Suppressor macrophage treated with lipopolysaccharide for 1 hour (primary cell): ENCODE measurements at places on chromosomes 7 and 10.

GRCh38 chr10:47025253-47025539 lies 114.0 kb downstream of the PTPN20 start:
- DNase-seq: no peak

- DNase-seq: no peak
These were observed 216.9 kb upstream of the GLI3 start for GRCh38 chr7:42453931-42454361.

DNA sequence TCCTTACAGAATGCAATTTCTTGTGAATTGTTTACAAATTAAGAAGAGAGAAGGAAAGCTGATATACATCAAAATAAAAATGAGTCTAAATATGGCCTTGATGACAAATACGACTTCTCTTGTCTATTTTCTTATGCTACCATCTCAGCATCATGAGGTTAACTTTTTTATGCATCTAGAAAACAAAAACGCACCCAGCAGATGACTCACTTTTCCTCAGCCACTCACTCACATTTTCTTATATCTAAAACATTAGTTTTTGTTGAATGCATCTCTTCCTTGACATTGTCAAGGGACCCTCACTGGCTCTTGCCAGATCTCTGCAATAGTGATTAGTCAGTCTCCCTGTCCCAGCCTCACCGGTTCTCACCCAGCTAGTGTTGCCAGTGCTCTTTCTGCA lies 256.4 kb upstream of the SLC26A5 start:
- no peak for DNase-seq

DNA sequence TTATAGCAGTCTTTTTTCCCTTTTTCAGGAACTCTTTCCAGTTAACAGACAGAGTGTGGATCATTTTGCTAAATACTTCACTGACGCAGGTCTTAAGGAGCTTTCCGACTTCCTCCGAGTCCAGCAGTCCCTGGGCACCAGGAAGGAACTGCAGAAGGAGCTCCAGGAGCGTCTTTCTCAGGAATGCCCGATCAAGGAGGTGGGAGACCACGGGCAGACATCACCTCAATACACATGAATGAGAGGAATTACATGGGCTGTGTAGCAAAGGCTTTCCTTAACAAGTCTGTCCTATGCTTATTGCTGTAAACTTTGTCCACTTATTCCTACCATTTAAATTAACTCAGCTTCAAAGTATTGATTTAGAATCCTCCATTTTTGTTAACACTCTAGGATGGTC lies 48.8 kb downstream of the BZW2 start:
- no peak for DNase-seq

DNA sequence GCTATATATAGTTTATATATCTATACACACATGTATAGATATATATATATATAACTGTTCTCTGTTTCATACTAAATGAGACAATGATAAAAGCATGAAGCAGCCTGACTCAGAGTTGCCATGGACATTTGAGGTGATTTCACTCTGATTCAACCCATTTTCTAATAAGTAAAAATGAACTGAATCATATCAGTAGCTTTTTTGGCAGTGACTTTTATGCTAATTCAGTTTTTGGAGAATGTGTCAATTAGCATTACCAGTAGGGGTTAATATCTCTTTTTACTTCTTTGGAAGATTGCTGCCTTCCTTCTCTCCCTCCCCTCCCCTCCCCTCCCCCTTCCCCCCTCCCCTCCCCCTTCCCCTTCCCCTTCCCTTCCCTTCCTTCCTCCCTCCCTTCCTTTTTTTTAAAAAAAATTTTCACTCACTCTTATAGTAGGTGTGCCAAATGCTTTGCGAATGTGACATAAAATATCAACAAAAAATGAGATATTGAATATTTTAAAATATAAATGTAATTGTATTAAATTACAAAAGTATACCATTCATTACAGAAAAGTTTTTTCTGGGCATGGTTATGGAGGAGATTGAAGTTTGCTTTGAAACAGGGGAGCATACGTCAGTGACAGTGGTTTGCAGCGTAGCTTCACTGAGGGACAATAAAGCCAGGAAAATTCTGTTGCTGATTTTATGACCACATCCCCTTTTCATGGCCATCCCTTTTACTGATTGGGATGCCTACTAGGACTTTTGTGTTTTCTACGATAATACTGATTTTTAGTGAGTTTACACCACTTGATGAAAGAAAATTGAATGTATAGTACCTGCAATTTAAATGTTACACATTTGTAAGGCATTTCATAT lies 64.0 kb upstream of the KLF6 start:
- peak; percentile 58 for DNase-seq

DNA sequence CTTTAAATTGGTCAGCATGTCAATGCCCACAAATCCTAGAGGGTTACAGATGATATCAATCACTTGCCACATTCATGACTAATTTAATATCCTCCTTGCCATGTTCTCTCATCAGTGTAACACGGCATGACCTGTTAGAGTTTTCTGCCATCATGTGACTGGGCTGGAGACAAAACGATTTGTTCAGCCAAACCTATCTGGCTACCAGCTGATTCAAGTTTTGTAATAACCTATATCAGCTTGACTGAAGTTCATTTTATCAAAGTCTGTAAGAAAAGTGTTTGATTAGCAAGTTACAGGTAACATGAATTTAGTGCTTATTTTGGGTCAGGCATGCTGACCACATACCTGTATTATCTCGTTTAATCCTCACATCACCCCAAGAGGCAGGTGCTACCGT lies 25.7 kb downstream of the NEUROD6 start:
- no peak for DNase-seq
